Sciatic nerve (tissue), 2 donors: ENCODE measurements at places on chromosomes 3 and 15.

DNA sequence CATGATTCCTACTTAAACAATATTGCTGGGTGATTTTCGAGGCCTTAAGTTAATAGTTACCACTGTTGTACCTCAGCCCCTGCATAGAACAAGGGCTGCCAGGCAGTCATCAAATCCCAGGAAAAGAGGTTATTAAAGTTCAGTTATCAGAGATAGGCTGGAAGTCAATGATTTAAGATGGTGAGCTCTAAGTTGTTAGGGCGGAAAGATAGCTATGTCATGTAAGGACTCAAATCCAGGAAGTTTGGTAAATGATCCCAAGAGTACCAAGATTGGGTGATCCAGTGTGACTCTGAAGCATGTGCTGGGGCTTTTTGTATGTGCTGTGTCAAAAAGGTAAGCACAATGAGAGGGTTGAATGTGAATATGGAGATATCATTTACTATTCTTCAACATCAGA lies 287.9 kb downstream of the NLGN1 start:
- DNase-seq: no peak

- no peak for DNase-seq
Observed at GRCh38 chr3:130707902-130708601, 38.6 kb downstream of the PIK3R4 start.

DNA sequence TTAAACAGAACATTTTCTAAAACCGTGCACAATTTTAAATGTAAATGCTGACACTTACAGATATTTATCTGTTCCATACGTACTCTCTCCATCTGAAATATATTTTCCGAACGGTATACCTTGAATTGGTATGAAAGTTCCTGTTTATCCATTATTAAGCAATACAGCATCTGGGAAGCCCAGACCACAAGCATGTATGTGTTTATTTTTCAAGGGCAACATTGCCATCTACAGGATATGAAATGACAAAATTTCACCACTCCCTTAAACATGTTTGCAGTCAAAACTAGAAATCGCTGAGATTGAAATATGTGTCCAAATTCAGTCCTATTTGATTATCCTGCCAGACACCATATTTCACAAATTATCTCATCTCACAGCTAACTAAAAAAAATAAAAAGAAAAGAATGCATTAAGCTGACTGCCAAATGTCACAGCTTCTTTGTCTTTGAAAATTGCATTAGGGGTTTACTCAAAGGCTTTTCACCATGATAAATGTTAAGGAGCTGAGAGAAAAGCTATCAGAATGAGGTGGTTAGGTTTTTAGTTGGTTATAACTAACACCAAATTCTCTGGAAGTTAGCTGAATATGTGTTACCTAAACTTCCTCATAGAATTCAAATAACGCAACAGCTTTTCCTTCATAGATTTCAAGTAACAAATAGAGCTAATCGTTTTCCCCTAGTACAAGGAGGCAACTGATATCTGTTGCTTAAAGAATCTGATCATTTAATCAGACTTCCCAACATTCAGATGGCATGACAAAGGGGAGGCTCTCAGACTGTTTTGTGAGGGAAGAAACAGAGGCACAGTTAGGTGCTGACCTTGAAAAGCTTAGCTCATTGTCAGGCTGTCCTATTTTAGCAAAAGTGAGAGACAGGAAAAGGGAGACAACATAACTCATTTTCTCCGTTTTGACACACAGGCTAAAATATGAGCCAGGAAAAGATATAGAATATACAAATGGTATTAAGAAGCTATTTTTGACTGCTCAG lies 533.1 kb downstream of the TBL1XR1 start:
- no peak for DNase-seq

DNA sequence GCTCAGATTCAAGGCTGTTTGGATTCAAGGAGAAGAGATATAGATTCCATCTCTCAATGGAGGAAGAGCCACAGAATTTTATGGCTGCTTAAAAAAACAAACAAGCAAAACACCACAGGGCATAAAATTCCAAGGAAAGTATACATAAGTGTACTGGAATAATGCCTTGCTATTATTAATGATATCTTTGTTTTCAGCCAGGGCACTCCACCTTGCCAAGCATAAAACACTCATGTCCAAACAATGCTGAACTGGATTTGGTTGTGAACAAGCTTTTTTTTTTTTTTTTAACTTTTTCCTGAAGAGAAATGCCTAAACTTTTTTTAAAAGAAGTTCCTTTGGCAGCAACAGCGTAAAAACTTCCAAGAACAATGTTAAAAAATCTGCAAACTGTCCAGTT lies 4.8 kb upstream of the CLSTN2 start:
- no peak for DNase-seq

- DNase-seq: no peak
Observed at GRCh38 chr3:87052499-87053260, 61.7 kb upstream of the VGLL3 start.

- DNase-seq: no peak
Observed at GRCh38 chr3:113602836-113603235, 70.5 kb downstream of the SIDT1 start.
